Stimulated activated CD4-positive, alpha-beta T cell treated with anti-CD3 and anti-CD28 coated beads, Interleukin-4, amount 100 ng/mL, for 24 hours (primary cell): ENCODE measurements at places on chromosomes 1 and 21.

GRCh38 chr1:207300970-207301369, 20.5 kb upstream of the CD55 start:
- DNase-seq, result no peak

DNA sequence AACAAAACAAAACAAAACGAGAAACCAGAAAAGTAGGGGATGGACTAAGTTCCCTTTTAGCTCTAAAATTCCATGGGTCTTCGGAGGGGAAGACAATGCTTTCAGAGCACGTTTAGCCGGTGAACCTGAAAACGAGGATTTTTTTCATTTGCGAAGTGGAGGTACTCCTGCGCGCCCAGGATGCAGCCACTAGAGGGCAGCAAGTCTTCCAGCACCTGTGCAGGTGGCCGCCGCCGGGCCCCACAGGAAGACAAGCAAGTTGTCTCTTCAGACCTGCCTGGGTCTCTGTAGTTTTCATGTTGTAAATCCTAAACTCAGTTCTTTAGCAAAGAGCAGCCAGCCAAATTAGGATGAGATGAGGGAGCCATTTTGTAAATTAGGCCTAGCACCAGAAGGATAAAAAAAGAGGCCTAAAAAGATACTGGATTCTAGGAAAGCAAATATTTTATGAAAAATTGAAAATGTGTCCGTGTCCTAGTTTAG, 17.7 kb upstream of the SNX27 start:
- DNase-seq, result peak; percentile 87

DNA sequence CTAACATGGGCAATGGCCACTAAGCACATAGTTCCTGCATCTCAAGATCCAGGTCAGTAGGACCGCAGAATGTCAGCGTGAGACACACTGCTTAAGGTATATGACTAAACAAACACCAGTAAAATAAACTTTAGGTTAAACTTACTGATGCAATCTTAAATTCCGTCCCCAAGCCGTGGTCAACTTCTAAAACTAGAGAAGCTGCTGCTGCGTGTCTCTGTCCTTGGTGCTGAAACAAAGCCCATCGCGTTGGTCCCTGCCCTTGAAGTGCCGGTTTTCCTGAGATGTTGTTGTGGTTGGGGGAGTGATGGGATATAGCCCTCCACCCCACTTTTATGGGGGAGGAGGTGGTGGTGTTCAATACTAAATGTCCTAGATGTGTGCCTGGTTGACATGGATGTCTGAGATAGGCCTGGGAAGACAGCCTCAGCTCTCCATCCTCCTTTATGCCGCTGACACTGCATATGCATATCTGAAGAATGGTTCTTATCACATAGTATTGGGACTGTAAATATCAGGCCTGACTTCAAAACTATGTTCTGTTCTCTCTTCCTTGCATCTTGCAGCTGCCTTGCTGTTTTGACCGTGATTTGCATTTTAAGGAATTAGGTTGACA, 72.0 kb upstream of the KCNA3 start:
- DNase-seq, result peak; percentile 58

GRCh38 chr1:211501711-211502400, 9.9 kb upstream of the RD3 start:
- DNase-seq, result no peak

GRCh38 chr1:94592571-94592920, 51.0 kb upstream of the F3 start:
- DNase-seq, result no peak

GRCh38 chr1:77076759-77077158, 142.5 kb downstream of the PIGK start:
- no peak for DNase-seq
